ENCODE measurements at places on chromosomes 6 and 20. TPM values are rescaled to one million over a fixed set of nuclear protein-coding genes. Genes with fewer than 3 reads are reported as not detected.
A peak's percentile ranks its signal among the peaks of the same experiment; 100 is the strongest.

- DNase-seq = no peak
Measured at GRCh38 chr6:10451394-10451793, 36.5 kb upstream of the TFAP2A start.

- DNase-seq = no peak
Measured at GRCh38 chr6:4936681-4937041, 67.2 kb downstream of the RPP40 start.

GRCh38 chr6:137728386-137729349 lies 138.4 kb upstream of the TNFAIP3 start:
- no peak for DNase-seq

DNA sequence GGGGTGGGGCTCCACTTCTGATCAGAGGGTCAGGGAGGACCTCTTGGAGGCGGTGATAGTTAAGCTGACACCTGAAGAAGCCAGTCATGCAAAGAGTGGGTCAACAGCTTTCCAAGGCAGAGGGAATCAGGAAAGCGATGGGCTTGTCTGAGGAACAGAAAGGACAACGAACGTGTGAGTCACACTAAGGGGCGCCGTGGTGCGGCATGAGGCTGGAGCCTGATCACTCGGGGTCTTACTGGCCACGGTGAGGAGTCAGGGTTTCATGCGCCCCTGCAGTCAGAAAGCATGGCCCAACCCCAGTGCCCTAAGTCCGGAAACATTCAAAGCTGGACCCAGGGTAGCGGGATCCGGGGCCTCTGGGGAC lies 50.6 kb upstream of the SLC32A1 start:
- peak; percentile 23 for DNase-seq

TMEM200A gene
- polyA plus RNA-seq = 10.9 TPM

OR2J3 gene
- not detected for polyA plus RNA-seq
